ENCODE measurements at places on chromosomes 3 and 15.

DNA sequence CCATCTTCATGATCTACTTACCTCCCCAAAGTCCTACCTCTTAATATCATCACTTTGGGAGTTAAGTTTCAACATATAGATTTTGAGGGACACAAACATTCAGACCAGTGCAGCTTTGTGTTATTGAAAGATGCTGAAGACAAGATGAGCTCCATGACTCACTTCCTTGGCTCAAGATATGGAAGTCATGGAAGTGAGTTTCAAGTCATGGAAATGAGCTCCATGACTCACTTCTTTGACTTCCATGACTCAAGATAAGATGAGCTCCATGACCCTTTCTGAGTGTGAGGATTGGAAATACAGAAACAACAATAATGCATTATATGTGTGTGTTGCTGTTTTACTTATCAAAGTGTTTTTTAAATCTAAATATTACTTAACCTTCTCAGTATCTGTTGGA, 170.2 kb upstream of the TPRG1 start:
- DNase-seq = no peak

- no peak for DNase-seq
Measured at GRCh38 chr3:20064796-20065564, 24.7 kb downstream of the KAT2B start.

DNA sequence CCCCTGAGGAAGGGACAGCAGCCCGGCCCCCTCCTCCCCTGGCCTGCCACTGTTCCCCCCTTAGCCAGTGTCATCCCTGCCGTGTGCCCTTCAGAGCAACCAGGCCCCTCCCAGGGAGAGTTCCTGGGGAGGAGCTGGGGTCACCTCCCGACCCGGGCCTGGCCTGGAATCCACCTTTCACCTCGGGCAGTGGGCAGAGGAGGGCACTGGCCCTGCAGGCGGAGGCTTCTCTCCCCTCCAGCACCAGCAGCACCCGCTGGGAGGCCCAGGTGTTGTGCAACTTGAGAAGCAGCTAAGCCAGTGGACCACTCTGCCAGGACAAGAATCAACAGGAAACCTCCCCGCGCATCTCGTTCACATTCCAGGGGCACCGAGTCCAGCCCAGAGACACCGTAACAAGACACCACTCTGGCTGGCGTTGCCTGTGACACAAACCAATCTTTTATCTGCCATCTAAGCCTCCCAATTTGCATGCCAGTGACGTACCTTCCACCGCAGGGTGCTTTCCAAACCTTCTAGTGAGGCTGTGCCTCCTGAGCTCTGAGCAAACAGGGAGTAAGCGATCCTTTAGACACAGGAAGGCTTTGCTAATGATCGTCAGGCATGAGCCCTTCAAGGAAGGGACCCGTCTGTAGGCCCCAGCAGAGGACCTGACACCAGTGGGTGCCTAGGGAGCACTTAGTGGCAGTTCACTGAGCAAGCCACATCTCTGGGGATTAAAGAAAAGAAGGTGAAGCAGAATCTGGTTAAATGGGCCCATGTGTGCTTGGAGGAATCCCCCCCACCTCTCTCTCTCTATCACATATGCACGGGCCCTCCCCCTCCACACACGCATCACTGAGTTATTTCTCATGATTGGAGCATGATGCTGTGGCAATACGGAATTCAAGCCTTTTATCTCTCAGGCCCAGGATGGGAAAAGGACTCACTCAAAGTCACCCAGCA, 98.9 kb upstream of the TLE3 start:
- peak; percentile 77 for DNase-seq

GRCh38 chr3:165339753-165340152, 143.6 kb upstream of the SLITRK3 start:
- DNase-seq = no peak

GRCh38 chr3:29240248-29240647, 40.6 kb upstream of the RBMS3 start:
- DNase-seq = no peak

GRCh38 chr3:12507591-12508281, 23.5 kb downstream of the TSEN2 start:
- no peak for DNase-seq

DNA sequence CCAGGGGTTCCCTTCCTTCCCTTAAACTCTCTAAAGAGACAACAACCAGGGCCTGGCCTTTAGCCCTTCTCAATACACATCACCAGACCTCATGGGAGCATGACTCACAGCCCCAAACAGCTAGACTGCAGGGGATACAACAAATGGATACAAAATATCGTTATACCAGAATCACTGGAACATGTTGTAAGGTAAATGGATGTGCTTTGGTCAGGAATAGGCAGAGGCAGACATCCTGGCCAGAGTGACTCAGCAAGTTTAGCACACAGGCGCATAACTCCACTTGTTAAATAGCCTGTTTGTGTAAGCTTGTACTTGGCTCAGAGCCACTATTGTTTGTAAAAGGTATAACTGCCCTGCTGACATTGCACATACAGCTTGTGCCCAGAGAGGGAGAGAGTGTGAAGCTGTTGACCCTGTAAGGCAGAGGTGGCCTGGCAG, 18.3 kb downstream of the TMED3 start:
- no peak for DNase-seq

DNA sequence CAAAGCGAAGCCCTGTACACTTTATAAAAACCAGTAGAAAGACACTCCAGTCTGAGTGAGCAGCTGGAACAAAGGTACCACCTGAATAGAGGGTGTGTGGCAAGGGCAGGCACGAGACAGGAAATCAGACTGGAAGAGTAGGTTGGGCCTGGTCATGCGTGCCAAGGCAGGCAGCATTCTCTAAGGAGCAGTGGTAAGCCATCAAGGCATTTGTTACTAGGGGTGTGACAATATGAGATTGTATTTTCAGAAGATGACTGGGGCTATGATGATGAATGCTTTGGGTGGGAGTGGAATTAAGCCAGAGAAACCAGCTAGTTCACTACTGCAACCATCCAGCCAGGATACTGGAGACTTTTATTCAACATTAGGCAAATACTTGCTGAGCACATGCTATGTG, 5.0 kb downstream of the JMJD7 start:
- DNase-seq = no peak

DNA sequence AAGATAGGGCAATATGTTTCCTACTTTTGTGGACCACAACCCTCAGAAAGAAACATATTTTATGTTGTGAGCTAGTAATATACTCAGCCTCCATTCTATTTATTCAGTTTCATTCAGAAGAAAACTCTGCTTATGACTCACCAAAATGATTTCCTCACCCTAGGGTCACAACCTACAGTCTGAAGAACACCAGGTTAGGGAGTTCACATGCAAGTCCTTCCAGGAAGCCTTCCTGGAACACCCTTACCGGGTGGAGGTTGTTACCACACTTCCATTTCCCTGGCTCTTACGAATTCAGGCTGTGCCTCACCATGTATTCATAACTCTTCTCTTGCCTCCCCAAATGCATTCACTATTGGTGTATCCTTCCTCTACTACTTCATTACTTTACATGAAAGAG, 228.0 kb upstream of the ADAMTS9 start:
- DNase-seq = no peak

- no peak for DNase-seq
Measured at GRCh38 chr3:188207941-188208515, 54.1 kb downstream of the LPP start.

DNA sequence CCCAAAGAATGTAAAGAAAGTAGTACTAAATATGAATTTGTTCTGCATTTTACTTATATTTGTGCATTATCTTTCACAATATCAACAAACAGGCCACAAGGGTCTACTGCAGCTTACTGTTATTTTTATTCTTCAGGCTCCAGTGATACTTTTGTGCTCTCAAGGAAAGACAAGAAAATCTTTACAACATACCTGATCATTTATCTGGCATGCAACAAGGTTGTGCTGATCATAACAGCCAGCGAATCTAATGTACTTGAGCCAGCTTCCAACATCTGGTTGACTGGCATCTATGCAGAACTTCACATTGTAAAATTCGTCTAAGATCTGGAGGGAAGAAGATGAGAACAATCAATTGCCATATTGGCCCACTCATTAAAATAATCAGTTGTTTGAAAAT, 520.0 kb downstream of the MECOM start:
- no peak for DNase-seq

- DNase-seq = peak; percentile 8
Measured at GRCh38 chr3:172447611-172448579, at the start of gene GHSR. GHSR (minus strand) TSS chr3:172448456; CDS start chr3:172448413, 43 bp downstream.

- DNase-seq = no peak
Measured at GRCh38 chr15:70974004-70974832, 81.6 kb downstream of the LRRC49 start.

DNA sequence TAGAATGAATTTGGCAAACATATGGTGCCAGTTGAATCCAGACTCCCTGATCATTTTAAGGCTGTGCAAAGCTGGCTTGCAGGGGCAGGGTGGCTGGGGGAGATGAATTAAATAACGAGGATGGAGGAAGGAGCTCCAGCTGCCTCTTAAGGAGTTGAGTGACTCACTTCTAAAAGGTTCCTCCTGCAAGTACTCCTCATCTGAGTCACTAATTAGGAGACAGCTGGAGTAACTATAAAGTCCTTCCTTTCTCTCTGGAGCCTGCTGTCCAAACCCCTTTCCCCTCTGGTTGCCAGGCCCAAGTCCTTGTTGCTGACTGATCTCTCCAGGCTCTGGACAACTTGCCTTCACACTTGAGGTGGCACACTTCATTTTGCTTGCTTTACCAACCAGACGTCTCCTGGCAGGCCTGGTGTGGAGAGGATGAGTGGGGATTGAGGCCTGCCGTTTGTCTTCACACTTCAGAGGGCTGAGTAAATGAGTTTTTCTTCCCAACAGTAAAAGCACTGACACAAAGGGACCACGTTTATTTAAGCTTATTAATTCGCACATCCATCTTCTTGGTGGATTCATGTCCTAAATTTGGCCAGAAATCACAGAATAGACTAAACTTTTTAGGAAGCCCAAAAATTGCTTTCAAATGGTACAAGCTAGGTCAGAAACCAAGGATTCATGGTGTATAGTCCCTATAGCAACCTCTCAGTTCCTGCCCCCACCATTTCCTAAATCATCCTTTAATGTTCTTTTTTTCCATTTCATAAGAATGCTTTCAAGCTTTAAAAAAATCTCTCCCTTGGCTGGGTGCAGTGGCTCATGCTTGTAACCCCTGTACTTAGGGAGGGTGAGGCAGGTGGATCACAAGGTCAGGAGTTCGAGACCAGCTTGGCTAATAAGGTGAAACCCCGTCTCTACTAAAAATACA, 90.5 kb upstream of the MYRIP start:
- no peak for DNase-seq

DNA sequence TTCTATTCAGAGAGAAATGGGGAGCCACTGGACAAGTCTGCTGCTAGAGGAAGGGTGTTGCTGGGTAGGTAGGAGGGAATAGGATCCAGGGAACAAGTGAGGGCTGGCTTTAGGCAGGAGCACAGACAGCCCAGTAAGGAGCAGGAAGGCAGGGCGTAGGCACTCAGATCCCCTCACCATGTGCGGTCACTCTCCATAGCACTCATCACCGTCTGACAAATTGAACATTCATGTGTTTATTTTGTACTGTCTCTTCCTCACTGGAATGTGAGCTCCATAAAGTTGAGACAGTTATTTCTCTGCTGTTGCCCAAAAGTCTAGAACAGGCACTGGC, 24.2 kb upstream of the LRRC34 start:
- DNase-seq = no peak

GRCh38 chr3:135641761-135642160, 323.8 kb upstream of the PPP2R3A start:
- no peak for DNase-seq

All from GM12891 (cell line).